Testis (tissue), 5 donors: ENCODE measurements at places on chromosomes 3 and 15.

DNA sequence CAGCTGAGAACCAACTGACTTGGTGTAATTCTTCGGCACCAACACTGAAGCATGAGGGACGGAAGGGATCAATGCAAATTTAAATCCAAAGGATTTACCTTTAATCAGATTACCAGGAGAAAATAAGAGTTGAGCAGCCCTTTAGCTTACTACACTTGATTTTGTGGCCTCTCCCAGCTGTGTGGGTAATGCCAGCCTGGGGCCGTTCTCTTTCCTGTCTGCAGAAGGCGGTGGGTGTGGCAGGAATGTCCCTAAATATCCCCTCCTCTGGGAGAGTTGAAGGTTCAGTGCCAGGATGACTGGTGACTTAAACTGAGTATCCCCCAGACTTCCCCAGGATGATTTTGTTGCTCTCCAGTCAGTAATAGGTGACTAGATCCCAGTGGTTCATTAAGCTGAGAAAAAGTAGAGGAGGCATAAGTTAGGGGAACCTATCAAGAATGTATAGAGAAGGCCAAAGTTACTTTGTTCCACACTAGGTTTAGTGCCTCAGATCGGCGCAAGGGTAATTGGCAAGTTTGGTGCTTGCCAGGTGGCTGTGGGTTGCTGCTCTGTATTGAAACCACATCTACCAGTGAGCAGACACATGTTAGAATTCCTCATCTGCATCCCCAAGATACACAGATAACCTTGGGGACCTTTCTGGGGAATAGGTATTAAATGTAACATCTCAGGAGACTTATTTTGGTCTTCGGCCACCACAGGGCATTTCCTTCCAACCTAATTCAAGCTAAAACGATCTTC, 23.1 kb downstream of the MAPKBP1 start:
- H3K36me3 ChIP-seq, result no peaks in the 10 kb centered on the region
- no peak overlapping the region for H3K27ac ChIP-seq
- H3K4me1 ChIP-seq, result peaks cover 35% of the 10 kb centered on the region
- H3K4me3 ChIP-seq, result no peak overlapping the region
- H3K27me3 ChIP-seq, result no peaks in the 10 kb centered on the region

GRCh38 chr15:39451121-39451688, 129.7 kb upstream of the THBS1 start:
- H3K36me3 ChIP-seq, result no peaks in the 10 kb centered on the region
- DNase-seq, result no peak
- H3K4me3 ChIP-seq, result no peak overlapping the region

DNA sequence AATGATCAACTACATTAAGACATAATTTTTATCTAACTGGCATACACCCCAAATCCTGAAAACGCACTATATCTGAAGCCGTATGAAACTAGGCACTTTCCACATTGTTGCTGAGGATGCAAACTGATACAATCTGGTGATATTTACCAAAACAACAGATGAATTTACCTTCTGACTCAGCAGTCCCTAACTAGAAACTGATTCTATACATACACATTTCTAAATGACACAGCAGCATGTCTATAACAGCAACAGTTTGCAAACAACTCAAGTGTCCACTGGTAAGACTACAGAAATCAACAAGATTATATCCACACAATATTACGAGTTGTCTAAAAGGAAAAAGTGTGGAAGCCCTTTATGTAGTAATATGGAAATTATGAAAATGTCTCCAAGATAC, 22.9 kb downstream of the SECISBP2L start:
- H3K4me3 ChIP-seq, result no peak overlapping the region
- DNase-seq, result no peak
- no peak overlapping the region for H3K27ac ChIP-seq
- no peaks in the 10 kb centered on the region for H3K4me1 ChIP-seq
- no peaks in the 10 kb centered on the region for H3K36me3 ChIP-seq

- no peak overlapping the region for H3K4me3 ChIP-seq
- H3K27ac ChIP-seq, result no peak overlapping the region
- peaks cover 5% of the 10 kb centered on the region for H3K4me1 ChIP-seq
Observed at GRCh38 chr15:85475317-85475701, 94.9 kb downstream of the AKAP13 start.

- no peaks in the 10 kb centered on the region for H3K36me3 ChIP-seq
- H3K27ac ChIP-seq, result no peak overlapping the region
- no peaks in the 10 kb centered on the region for H3K27me3 ChIP-seq
- peaks cover 14% of the 10 kb centered on the region for H3K4me1 ChIP-seq
- DNase-seq, result no peak
Observed at GRCh38 chr3:15042936-15043335, 22.2 kb downstream of the MRPS25 start.

DNA sequence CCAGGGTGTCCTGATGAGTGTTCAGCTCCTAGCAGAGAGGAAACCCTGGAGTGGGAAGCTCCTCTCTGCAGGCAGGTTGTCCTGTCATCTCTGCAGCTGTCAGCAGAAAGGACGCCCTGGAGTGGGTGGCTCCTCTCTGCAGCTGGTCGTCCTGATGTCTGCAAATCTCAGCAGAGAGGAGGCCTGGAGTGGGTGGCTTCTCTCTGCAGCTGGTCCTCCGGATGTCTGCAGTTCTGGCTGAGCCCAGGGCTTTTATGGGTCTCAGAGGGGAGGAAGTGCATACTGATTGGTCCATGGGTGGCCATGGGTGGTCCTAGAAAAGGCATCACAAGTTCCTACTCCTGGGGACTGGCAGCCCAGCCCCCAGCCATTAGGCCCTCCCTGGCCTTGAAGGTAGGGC, 102.6 kb upstream of the BNIP2 start:
- H3K27ac ChIP-seq, result no peak overlapping the region
- no peak overlapping the region for H3K4me3 ChIP-seq
- H3K4me1 ChIP-seq, result no peaks in the 10 kb centered on the region
- H3K36me3 ChIP-seq, result no peaks in the 10 kb centered on the region
